MG63 (cell line): ENCODE measurements at places on chromosomes 7 and 10. TPM values are rescaled to one million over a fixed set of nuclear protein-coding genes. Genes with fewer than 3 reads are reported as not detected.

DNA sequence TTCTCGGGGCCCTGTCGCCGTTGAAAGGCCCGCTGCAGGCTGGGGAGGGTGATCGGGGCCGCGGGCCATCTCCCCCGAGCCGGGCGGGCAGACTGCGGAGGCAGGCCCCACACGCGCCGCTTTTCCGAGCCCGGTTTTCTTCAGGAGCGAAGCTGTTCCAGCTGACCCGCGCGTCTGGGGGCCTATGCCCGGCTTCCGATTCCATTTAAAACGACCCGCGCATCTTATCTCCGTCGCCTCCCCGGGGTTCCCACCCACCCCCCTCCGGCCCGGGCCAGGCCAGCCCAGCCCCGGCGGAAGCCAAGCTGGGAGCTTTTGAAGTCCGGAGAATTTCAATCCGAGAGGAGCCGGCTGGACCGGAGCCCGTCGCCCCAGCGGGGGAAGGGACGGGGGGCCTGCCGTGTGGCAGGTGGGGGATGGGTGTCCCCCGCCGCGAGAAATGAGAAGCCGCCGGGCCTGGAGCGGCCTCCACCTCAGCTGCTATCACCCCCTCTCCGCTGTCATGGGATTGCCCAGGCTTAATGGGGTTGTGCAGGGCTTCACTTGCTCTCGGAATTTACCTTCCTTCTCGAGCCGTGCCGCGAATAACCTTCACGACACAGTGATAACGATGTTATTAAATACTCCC lies 3.1 kb upstream of the EVX1 start:
- no peak for DNase-seq

The EIF5AL1 gene
- total RNA-seq = 0.69 and 1.0 TPM in 2 replicates

- no peak for DNase-seq
Measured at GRCh38 chr10:24882047-24882698, 70.2 kb downstream of the PRTFDC1 start.

The ACBD5 gene
- total RNA-seq = 12.8 and 26.1 TPM in 2 replicates

The GRB10 gene
- 27.5 and 33.1 TPM in 2 replicates for total RNA-seq

DNA sequence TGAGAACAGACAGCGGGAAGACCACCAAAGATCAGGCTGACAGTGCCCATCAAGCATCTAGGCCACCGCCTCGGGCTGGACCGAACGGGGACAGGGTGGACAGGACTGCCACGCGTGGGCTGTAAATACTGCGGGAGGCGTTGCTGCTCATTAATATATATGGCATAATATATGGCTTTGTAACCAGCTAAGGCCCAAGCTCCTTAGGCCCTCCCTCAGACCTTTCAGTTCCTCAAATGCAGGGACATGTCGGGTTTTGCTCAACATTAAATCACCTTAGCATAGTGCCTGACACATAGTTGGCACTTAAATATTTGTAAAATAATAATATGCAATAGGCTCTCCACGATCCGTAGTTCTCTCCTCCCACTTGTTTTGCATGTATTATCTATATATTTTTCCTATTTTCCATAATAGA lies 402 bp upstream of the TMEM168 start:
- no peak for DNase-seq

DNA sequence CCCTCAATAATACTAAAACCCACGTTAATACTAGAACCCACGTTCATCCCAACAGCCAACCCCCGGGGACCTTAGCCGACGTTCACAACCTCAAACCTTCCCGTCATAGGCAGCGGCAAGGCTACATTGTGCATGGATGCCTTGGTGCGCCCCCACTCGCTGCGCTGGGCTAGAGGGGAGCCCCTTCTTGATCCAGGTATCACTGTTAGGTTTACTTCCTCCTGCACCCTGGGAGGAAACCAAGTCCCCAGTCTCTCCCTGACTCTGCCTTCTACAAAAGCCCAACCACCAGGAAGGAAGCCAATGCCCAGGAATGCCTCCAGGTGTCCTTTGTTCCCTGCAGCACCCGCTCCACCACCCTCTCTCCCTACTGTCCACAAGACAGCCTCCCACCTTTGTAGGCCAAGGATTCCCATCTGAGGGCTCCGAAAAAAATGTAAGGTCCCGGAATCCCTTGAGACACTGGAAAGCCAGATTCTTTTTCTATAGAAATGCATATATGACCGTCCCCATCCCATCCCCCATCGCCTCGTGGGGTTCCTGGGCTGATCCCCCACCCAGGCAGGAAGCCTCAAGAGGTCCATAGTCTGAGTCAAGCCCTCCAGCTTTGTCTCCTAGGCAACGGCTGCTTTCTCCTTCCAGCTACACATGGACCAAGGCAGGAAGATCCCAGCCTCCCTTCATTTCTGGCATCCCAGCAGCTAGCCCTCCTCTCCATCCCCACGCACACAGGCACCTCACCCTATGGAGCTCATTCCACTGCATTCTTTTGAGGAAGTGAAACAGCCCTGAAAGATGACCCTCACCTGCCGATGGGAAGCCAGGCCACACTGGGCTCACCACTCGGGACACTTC lies 25.2 kb downstream of the CTBP2 start:
- no peak for DNase-seq

The TMEM196 gene
- not detected in 2 replicates for total RNA-seq

The KIF11 gene
- total RNA-seq = 19.5 and 26.3 TPM in 2 replicates

DNA sequence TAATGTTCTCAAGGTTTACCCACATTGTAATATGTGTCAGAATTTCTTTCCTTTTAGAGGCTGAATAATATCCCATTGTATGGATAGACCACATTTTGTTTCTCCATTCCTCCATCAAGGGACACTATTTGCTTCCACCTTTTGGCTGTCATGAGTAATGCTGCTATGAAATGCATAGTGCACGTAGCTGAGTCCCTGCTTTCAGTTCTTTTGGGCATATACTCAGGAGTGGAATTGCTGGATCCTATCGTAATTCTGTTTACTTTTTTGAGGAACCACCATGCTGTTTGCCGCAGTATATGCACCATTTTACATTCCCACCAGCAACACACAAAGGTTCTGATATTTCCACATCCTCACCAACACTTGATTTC lies 60.0 kb downstream of the PRF1 start:
- DNase-seq = no peak

GRCh38 chr10:48667960-48668590 lies 16.6 kb upstream of the WDFY4 start:
- no peak for DNase-seq

DNA sequence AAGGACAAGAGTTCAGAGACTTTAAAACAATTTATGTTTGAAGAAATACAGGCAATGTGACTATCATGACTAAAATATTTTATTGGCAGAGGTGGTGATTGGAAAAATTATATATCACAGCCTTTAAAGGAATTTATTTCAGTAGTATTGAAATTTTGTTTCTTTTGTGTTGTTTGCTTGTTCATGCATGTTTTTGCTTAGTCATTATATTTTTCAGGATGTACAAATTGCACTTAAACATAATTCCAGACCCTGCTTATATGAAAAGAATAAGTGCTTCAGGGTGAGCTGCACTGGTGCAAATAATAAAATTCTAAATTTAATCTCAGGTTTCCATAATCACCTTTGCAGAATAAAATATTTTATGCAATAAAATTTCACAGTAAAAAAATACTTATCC lies 283.3 kb downstream of the PPP1R3A start:
- no peak for DNase-seq

The VGF gene
- total RNA-seq = 0.63 TPM in 1 of 2 replicates, not detected in the other

- no peak for DNase-seq
Measured at GRCh38 chr7:49341849-49342248, 417.5 kb downstream of the CDC14C start.

GRCh38 chr7:561631-562373 lies 42.2 kb upstream of the PDGFA start:
- DNase-seq = no peak

DNA sequence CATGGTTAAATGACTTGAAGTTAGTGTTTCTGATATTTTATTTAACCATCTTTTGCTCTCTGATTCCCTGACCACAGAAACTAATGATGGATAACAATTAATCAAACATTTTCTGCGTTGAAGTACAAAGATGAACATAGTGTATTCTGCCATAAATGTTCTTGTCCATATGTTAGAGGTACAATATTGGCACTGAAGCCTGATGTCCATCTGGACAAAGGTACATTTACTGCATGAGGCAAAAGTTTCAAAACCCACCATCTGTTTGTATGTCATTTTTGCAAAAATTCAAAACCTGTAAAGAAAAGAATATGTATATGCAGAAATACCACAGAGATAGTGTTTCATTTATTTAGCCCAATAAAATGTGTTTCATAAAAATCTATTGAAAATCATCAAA lies 861.5 kb downstream of the ANKRD7 start:
- DNase-seq = no peak

DNA sequence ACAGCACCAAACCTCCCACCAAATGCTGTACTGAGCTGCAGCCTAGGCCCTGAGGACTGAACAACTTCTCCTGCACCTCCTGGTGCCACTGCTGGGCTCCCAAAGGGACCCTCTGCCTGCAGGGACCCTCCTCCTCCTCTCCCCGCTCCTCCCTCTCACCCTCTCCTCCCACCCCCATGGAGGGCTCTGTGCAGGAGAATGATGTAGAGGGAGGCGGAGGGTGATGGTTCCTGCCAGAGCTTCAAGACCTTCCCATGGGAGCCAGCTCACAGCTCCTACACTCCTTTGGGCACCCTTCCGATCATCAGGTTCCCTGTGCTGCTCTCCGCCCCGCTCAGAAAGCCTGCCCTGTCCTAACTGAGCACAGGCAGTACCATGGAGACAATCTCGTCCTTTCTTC lies 97.7 kb downstream of the PRKAG2 start:
- DNase-seq = no peak

The SPDYE16 gene
- not detected in 2 replicates for total RNA-seq

The PPP1R17 gene
- not detected in 2 replicates for total RNA-seq
